ENCODE measurements at places on chromosomes 1 and 21.

DNA sequence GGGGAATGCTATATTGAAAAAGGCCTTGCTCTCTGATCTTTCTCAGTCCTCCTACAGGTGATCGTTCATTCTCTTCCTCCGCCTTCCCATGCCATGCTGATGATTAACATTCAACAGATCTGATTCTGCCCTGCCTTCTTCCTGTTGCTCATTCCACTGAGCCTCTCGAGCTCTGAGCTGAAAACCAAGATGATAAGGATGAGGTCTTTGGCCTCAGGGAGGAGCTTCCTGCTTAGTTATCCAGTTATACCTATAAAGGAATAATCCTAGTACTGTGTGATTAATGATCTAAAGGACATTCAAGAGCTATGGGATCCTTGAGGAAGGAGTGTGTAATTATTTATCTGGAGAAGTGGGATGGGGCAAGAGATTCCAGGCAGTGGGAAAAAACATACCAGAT is 25.2 kb upstream of the MAP3K7CL start:
- DNase-seq, result no peak

DNA sequence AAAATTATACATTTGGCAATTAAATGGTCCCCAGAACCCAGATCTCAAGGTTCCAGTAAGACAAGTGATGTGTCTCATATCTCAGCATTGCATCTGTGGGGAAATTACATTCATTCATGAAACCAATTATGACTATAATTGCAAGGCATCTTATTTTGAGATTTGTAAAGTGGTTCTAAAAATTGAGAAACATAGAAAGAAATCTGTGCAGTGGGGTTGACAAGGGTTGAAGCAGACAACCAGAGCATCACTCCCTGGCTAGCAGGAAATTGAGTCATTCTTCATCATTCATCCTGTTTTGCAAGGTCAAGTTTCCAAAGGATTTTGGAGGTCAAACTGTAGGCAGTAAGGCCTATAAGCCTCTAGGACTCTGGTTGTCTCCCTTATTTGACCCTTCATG is 25.1 kb upstream of the MROH9 start:
- DNase-seq, result no peak

GRCh38 chr1:41396084-41396483 is 34.9 kb downstream of the FOXO6 start:
- DNase-seq, result no peak

DNA sequence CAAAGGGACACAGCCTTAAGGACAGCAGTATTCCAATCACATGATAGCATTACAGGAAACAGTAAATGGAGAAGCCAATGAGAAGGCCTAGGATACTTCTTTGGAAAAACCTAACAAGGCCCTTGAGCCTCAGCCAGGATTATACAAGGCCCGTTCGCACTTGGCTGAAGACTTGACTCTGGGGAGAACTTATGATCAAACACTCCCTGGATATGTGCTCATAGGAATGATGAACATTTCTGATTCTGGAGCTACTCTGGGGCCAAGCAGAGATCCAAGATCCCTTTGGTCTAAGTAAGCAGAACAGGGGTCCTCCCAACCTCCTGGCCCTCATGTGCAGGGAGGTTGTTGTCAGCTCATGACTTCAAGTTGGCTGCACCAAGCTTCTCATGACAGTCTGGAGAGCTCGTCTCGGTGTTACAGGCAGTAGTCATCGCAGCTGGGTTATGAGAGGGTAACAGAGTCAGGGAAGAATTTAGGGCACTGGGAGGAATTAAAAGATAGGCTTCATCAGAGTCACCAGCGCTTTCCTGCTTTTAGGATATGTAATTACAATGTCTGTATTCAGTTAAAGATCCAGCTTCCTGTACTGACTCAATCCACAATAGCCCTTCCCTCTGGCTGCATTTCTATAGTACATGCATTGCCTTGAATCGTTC is 92.5 kb upstream of the IRF2BP2 start:
- DNase-seq, result no peak

DNA sequence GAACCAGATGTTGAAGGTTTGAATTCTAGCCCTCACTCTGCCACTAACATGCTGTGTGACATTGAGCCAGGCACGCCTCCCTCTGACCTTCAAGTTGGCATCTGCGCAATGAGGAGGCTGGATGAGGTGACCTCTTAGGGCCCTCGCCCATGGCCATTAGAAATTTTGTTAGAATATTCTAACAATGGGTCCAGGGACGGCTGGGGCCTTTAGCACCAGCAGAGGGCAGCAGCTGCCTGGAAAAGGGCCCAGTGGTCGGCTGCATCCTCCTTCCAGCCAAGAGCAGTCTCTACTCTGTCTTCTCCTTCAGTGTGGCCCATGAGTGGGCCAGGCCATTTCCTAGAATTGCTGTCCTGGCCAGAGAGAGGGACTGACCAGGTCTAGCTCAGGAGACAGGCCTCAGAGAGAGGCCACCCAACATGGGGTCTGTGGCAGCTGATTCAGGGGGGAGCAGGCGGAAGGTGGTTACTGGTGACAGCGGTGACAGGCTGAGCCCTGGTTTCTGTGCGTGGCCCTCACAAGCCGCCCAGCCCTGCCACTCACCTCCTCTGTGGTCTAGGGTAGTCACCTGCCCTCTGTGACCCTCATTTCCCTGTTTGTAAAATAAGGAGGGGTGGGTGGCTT is 101.3 kb upstream of the ACTL8 start:
- no peak for DNase-seq

GRCh38 chr21:16676391-16676790 is 836.5 kb upstream of the CXADR start:
- no peak for DNase-seq

DNA sequence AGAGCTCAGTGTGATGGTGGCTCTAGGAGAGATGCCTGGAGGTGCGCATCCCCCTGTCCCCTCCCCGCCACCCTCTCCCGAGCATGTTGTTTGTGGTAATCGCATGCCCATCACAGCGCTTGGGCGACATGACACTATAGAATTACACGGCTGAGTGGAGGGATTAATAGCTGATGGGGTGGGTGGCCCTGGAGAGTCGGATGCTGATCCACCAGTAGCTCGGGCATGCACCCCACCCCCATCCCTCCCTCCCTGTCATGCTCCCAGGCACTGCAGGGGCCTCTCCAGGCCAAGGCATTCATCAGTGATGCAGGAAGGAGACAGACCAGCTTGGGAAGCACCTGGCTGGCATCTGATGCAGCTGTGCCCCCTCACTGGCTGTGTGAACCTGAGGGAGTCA is 159.0 kb upstream of the IGSF21 start:
- DNase-seq, result no peak

DNA sequence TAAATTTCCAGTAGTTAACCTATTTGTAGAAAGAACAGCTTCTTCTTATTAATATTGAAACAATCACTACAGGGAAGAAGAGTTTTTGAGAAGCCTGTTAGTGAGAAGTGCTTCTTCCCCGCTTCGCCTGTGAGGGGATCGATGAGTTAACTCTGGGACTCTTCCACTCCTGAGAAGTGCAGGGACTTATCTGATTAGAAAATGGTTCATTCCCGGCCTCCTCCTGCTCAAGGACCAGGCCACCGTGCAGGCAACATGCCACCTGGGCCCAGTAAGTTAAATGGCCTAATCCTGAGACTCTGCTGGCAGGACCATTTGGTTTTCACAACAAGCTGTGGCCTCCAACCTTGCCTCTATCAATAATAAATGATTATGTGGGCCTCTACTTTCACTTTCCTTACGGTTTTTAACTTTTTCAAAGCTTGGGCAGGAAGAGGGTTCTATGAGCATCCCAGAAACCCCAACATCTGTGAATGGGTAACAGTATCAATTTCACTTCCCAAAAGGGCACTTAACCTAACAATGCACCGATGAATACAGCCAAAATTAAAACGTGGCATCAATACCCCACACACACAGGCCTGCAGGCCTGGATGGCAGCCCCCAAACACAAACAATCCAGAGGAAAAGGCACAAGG is 33.1 kb downstream of the SIPA1L2 start:
- no peak for DNase-seq

GRCh38 chr1:242425232-242425631 is 99.3 kb downstream of the PLD5 start:
- no peak for DNase-seq

- no peak for DNase-seq
These were observed 43.1 kb upstream of the CAPZB start for GRCh38 chr1:19528438-19528837.

Measured in CD8-positive, alpha-beta memory T cell (primary cell).